GM12865 (cell line): ENCODE measurements at places on chromosomes 4 and X.
A peak's percentile ranks its signal among the peaks of the same experiment; 100 is the strongest.

DNA sequence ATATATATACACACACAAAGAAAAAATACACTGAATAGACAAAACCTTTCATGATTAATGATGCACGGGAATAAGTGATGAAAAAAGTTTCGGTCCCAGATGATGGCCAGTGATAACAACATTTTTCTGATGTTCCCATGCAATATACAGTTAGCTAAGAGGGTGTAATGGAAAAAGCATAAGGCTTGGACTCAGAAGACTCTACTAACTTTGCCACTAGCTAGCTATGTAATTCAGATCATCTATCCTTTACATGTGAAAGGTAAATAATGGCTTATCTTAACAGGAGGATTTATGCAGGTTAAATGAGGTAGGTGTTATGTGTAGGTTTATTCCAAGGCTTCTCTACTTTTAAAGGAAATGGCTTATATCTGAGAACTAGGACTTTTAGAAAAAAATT is 4.3 kb downstream of the RPS3A start:
- DNase-seq, result no peak

- no peak for DNase-seq
Measured at GRCh38 chr4:158169931-158170690, 2.7 kb downstream of the GASK1B start.

- DNase-seq, result peak; percentile 15
Measured at GRCh38 chrX:120514236-120514635, 45.1 kb upstream of the LAMP2 start.

DNA sequence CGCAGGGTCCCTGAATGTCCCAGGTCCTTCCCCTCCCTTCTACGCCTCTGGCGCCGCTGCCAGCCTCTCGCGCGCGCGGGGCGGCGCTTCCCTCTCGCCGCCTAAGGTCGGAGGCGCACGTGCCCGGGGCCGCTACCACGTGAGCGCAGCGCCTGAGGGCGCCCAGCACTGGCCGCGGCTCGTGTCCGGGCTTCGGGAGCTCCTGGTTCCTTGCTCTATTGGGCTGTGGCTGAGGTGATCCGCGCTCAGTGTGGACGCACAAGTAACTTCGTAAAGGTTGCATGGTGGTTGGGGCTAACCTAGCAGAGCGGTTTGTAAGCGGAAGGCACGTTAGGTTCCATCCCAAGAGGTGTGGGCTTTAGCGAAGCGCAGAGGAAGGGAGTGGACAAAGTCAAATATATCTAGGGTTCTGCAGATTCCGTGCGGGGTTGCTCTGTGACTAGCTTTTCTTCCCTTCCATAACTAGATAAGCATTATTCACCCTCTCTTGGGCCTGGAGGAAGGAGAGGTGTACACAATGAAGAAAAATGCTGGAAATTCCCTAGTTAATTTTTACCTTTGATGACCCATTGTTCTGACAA is 1.8 kb downstream of the TLL1 start:
- DNase-seq, result no peak

GRCh38 chr4:70935038-70935695 is 33.0 kb downstream of the MOB1B start:
- no peak for DNase-seq

DNA sequence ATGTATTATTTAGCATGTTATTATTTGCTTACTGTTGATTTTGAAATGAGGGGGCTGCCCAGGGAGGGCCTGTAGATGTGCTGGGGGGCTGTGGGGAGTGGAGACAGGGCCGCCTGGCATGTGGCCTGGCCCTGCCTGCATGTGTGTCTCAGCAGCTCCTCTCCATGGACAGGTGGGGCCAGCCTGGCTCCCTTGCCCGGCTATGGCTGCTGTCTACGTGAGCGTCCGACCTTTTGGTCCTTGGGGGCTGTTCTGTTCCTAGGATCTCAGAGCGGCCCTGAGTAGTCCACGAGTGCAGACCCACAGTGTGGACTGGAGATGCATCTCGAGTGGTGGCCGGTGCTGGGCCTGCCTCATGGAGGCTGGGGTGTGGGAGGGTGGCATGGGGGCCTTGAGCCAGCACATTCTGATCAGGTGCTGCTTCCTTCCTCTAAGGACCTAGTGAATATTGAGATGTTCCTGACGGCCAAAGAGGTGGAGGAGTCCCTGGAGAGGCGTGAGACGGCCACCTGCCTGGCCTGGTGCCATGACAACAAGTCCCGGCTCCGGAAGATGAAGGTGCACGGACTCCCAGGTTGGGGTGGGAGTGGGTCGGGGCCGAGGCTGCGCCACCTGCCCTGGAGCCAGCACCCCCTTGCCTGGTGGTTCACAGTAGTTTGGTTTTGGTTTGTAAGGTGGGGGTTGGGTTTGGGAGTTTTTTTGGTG is 24.9 kb upstream of the UVSSA start:
- DNase-seq, result no peak

DNA sequence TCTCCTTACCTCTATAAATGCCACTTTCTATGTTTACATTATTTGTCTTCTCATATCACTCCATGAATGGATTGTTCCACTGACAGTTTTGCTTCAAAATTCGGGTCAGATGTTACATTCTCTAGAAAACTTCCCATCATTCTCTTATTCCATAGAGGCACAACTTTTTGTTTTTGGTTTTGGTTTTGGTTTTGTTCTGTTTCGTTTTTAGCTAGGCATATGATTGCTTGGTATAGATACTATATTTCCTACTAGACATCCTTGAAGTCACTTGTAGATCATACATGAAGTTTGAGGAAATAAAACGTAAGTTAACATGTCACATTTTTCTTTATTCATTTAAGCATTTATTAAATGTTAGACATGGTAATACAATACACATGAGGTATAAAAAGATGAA is 961.0 kb downstream of the PCDH18 start:
- no peak for DNase-seq

GRCh38 chrX:140510895-140511295 is 6.0 kb upstream of the SOX3 start:
- DNase-seq, result no peak

DNA sequence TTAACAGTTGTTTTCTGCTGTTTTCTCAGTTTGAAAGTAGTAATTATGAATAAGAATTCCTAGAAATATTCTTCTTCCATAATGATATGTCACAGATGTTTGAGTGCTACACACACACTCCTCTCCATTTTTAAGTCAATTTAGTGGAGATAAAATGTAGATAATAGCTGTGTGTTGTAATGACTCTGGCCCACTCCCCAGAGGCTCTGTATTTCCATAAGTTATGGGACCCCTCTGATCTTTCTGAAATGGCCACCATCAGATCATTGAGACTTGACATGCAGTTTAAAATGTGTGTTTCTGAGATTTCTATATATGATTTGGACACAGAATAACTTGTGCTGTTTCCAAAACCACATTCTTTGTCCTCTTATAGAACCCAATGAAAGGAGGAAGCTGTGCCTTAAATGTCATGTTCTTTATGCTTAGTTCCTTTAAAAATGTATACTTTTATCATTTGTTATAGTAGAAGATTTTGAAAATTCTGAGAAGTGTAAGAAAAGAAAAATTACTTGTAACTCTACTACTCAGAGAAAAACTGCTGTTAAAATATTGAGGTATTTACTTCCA is 46.4 kb downstream of the GAB1 start:
- DNase-seq, result no peak

- DNase-seq, result peak; percentile 3
Measured at GRCh38 chrX:16469870-16470269, 180.1 kb upstream of the S100G start.

DNA sequence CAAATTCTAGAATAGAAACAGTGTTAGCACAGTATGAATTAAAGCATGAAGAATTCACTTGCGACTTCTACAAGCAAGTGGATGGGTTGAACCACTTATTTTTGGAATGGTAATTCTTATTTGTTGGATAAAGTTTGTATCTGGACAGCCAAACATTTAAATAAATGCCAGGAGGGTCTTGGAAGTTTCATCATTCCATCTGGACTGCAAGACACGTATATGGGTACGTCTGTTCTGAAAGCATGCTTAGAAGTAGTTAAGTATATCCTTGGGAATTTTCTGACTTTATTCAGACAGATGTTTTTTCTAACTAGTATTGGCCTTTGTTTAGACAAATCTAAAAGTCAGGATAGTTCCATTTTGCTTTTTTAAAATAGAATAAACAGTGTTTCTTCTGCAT is 77.5 kb upstream of the CASK start:
- no peak for DNase-seq

DNA sequence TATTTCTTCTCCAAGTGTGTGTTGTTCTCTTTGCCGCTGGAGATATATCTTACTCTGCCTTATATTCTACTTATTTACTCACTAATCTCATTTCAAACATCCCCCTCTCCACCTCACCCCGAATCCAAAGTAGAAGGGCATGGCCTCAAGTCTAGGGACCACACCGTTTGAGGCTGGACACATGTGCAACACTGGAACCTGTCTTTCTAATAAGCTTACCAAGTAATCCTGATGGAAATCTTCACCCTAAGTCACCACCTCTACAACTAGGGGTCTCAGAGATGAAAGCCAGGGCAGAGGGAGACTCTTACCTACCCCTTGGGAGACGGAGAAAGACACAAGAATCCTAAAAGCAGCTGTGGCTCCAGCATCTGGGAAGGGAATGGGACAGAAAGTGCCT is 6.0 kb downstream of the PROM1 start:
- DNase-seq, result no peak

GRCh38 chrX:123884809-123885408 is 25.1 kb downstream of the XIAP start:
- DNase-seq, result peak; percentile 65

GRCh38 chr4:22241415-22241814 is 274.5 kb downstream of the ADGRA3 start:
- no peak for DNase-seq

GRCh38 chr4:113869743-113870375 is 108.3 kb upstream of the CAMK2D start:
- DNase-seq, result peak; percentile 74

GRCh38 chr4:2305766-2306501 is 44.0 kb upstream of the MXD4 start:
- DNase-seq, result peak; percentile 27

GRCh38 chrX:13891377-13892140 is 74.7 kb upstream of the GPM6B start:
- DNase-seq, result peak; percentile 34

DNA sequence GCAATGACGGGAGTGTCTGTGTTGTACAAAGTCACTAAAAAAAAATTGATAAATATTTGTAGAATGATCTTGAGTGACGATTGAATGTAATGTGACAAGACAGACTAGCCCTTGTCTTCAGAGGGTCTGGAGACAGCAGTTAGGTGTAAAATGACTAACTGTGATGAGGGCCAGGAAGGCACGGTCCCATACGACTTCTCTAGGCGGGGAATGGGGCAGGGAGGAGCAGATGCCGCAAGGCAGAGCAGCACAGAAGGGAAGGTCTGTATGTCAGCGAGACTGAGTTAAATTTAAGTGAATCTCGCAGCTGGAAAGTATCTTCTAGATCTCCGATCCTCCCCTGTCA is 405 bp downstream of the CENPE start:
- DNase-seq, result no peak

DNA sequence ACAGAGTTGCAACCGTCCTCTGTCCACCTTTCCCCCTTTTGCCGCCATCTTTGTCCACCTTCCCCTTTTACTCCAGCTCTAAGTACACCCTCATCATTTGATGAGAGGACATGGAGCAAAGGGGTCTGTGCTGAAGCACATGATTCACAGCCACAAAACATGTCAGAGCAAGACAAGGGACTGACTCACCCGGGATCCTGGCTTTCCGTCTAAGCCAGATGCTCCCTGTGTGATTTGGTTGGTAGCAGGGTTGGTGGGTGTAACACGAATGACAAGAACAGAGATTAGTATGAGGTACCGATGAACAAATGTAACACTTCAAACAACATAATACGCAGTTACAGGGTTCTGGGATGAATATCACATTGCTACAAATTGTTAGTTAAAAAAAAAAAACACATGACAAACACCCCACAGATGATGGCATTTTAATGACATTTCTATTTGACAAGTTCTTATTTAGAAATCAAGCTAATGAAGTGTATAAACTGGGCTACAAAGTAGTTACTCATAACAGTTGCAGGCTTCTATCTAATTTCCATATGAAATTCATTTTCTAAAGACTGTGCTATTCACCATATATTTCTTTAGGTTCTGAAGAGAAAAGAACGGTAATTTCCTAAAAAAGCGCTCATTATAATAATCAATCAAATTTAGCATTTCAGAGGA is 71.4 kb upstream of the ETNPPL start:
- no peak for DNase-seq

DNA sequence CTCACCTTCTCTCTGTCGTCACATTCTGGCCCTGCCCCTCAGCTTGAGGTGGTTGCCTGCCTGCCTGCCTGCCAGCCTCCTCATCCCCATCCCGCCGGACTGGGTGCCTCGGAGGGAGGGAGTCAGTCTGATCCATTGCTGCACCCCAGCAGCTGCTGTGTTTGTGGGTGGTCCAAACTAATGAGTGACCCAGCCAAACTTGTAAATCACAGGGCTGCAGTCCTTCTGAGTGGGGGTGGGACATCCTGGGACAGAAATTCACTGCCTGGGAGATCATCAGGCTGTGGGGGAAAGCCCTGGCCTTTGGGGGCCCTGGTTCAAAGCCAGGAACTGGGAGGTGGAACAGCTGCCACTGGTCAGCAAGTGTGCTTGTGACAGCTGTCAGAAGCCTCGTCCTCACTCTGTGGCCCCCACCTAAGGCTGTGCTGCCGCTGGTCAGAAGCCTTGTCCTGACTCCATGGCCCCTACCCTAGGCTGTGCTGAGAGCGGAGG is 5.6 kb downstream of the GPR78 start:
- DNase-seq, result no peak

DNA sequence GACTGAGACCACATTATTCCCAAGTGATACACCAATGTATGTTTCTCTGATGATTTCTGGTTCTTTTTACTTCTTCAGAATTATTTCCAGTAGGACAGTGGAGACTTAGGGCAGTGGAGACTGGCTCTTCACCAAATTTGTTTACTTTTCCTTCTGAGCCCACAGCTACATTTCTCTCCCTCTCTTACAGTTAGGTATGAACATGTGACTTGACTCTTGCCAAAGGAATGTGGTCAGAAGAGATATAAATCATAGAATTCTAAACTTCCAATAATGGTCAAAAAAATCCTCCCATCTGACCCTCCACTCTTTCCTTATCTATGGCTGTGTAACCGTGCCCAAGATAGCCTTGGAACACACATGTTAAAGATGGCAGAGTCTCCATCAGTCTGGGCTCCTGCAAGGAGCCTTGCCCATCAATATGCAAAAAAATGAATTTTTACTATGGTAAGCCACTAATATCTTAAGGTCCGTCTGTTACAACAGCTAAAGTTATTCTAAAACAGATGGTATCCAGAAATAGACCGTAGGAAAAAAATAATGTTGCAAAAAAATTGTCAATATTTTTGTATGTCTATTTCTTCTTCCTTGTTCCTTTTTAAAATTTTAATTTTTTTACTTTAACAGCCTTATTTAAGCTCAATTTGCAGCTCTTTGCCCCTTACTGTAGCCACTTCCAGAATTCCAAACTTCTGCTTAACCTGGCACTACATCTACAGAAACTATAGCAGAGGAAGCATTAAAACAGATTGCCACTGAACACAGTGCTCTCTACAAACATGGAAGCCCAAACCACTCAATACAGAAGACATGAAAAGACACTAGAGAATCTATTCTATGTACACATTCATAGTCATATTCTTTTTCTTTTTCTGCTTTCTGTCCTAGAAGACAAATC is 260.7 kb downstream of the COL25A1 start:
- DNase-seq, result no peak

GRCh38 chr4:185358514-185358913 is 37.2 kb downstream of the LRP2BP start:
- no peak for DNase-seq

GRCh38 chrX:75107863-75108509 is 48.1 kb downstream of the ABCB7 start:
- DNase-seq, result no peak
